Progenitor cell of endocrine pancreas (in vitro differentiated cells): ENCODE measurements at places on chromosomes 16 and 17.

GRCh38 chr17:39429600-39429999, 21.5 kb downstream of the MED1 start:
- DNase-seq = no peak

DNA sequence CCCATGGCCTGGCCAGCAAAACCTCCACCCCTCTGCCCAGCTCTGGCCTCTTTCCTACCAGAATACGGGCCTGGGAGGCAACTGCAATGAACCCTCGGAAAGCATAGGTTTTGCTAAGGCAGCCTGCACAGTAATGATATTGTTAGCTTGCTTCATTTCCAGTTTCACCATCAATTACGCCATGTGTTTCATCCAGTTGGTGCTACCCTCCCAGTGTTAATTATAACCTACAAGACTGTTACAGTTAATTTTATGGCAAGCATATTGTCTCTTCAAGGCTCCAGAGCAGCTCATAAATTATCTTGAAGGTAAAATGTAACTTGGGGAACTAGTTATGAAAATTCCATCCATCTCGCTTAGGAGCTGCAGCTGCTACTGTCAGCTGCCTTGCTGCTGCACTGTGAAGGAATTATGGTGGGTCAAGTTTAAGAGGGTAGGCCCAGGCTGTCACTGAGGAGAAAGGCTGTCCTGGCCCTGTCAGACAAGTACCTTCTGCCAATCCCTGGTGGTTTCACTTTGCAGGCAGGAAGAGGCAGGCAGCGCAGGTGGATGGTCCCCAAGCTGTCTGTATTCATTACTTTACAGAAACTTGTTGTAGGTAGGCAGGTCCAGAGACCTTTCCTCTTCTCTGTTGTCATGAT, 242.9 kb downstream of the FTO start:
- no peak for DNase-seq

GRCh38 chr16:67163164-67163998, 1.2 kb upstream of the HSF4 start:
- no peak for DNase-seq

DNA sequence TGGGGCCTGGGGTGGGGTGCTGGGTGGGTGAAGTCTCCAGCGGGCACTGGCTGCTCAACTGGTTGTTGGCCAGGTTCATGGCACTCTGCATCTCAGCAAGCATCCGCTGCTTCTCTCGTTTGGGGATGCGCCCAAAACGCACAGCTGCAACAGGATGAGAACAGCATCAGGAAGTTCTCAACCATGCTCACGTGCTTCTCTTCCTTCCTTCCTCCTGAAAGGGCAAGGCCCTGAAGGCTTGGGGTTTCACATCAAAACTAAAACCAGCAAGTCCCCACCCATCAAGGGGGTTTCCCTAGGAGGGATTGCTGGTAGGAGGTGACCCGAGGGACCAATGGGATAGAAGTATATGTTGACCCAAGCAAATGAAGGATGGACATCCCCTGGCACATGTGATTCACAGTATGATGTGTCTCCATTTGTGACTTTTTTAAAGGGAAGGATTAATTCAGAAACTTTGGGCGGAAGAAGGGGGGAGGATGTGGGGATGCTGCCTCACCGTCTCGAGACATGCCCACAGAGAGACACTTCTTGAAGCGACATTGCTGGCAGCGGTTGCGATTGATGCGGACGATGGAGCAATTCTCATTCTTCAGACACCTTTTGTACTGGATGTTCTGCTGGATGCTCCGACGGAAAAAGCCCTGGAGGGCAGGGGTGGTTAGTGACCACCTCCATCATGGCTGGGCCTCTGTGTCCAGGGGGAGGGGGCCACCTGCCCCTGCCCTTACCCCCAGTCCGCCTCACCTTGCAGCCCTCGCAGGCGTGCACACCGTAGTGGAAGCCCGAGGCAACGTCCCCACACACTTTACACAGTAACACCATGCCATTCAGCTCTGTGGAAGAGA, 4.2 kb downstream of the NR1D1 start:
- no peak for DNase-seq

DNA sequence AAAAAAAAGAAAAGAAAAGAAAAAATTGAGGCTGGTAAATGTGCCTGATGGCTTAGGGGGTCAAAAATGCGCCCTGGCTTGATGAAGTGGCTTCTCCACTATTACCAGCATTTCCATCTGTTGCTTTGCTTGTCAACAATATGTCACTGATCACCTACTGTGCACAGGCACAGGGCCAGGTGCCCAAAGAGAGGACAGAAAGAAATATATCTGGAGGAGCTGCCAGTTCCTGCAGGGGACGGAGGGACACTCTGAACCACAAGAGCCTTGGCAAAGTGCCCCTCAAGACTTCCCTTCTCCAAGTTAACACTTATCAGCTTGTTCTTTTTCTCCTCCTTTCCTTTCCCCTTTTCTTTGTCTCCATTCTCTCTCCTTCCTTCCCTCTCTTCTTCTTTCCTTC, 34.7 kb downstream of the GINS3 start:
- no peak for DNase-seq

DNA sequence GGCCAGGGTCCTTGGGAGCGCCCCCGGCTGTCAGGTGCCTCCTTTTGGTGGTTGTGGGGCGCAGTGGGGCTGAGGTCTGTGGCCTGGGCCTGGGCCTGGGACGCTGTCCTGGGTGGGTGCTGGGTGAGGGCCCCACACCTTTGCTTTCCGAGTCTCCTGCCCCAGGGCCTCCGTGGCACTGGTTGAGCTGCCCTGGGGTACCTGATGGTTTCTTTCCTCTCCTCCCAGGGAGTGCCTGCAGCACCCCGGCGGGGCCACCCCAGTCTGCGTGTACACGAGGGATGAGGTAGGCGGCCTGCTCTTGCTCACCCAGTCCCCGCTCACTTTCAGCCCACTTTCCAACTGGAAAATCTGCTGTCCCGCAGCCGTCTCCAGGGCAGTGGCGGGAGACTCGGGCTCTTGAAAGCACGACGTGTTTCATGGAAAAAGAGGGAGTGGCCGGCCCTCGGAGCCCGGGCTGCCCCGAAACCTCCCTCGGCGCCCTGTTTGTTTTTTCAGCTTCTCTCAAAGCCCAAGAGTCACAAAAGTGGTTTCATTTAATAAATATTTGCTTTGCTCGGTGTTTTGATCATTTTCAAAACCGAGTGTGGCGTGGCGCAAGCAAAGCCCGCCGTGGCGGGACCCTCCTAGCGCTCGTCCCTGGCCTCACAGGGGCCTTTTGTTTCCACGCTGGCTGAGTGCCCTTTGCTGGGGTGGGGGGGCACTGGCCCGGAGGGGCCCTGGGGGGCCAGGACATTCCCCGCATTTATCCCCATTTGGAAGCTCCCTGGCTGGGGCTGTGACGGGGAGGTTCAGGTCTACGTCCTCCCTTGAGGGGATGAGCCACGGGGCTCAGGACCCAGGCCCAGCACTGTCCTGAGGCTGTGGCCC, 17.4 kb downstream of the ASPSCR1 start:
- DNase-seq = no peak

- no peak for DNase-seq
Observed at GRCh38 chr17:49990331-49990730, 4.7 kb downstream of the DLX3 start.

- no peak for DNase-seq
Observed at GRCh38 chr16:74219706-74220105, 76.9 kb upstream of the PSMD7 start.

DNA sequence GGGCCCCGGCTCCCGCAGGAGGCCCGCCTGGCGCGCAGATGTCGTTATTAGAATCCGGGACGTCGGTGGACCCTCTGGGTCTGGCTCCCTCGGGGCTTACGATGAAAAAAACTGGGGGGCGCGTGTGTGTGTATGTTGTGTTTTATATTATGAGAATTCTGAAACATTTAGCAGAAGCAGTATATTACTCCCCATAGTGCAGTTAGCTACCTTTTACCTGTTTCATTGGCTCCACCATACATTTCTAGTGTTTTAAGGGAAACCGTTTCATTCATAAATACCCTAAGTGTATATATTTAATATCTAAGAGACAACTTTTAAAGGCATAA, 486 bp upstream of the DNAJA2 start:
- no peak for DNase-seq

- DNase-seq = no peak
Observed at GRCh38 chr17:56540836-56541235, 52.7 kb upstream of the NOG start.

DNA sequence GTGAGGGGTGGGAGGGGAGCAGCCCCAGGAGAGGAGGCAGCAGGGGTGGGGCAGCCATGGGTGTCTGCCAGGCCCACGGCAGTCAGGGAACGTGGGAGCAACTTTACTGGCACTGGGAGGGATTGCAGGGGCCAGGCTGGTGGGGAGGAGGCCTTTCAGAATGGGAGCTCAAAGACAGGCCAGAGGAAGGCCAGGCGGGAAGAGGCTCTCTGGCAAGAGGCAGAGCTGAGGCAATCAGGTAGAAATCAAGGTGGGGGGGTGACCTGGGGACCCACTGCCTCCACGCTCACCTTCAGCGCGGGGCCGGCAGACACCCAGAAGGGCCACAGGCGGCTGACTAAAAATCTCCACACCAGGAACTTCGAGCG, 11.9 kb upstream of the GSE1 start:
- DNase-seq = no peak

GRCh38 chr17:66275651-66276050, 26.8 kb upstream of the PRKCA start:
- DNase-seq = no peak

DNA sequence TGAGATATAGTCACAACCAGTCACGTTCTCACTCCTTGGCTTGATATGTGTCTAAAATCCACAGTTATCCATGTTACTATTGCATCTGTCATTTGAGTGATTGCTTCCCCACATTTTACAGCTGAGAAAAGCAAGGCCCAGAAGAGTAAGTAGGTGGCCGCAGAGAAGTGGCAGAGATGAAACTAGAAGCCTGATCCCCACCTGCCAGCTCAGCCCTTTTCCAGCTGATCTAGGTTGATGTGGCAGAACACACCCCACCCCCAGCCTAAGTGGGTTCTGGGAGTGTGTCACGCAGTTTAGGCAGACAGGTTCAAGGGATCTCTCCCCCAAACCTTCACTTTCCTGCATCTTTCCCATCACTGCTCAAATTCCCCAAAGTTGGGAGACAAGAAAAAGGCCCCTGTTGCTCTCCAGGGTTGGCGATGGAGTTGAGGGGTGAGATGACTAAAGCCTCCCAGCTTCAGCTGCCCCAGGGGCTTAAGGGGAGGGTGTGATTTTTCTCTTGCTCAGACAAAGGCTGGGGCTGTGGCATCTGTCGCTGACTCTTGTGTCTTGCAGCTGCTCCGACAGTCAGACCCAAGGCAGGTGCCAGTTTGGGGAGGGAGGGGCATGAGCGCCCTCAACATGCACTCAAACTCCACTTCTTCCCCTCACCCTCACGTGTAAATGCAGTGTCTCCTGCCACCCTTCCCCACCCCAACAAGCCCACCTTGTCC, 48.9 kb upstream of the LHX1 start:
- no peak for DNase-seq

- DNase-seq = no peak
Observed at GRCh38 chr16:72989579-72990551, 58.1 kb downstream of the ZFHX3 start.

DNA sequence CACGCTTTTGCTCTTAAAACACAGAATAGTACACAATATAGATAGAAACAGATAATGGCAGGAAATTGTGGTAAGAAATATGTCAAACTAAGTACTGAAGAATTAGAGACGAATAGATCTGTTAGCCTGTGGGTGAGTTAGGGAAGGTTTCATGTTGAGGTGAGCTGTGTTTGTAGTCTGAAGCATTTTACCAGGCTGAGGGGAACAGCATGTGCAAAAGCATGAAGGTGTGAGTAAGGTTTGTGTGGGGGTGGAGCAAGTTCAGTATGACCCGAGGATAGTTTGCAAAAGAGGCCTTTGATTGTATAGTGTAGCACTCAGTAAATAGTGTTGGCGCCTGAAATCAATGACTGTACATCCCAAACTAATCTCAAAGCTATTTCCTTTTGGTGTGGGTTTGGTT, 13.8 kb downstream of the IGSF6 start:
- DNase-seq = no peak

DNA sequence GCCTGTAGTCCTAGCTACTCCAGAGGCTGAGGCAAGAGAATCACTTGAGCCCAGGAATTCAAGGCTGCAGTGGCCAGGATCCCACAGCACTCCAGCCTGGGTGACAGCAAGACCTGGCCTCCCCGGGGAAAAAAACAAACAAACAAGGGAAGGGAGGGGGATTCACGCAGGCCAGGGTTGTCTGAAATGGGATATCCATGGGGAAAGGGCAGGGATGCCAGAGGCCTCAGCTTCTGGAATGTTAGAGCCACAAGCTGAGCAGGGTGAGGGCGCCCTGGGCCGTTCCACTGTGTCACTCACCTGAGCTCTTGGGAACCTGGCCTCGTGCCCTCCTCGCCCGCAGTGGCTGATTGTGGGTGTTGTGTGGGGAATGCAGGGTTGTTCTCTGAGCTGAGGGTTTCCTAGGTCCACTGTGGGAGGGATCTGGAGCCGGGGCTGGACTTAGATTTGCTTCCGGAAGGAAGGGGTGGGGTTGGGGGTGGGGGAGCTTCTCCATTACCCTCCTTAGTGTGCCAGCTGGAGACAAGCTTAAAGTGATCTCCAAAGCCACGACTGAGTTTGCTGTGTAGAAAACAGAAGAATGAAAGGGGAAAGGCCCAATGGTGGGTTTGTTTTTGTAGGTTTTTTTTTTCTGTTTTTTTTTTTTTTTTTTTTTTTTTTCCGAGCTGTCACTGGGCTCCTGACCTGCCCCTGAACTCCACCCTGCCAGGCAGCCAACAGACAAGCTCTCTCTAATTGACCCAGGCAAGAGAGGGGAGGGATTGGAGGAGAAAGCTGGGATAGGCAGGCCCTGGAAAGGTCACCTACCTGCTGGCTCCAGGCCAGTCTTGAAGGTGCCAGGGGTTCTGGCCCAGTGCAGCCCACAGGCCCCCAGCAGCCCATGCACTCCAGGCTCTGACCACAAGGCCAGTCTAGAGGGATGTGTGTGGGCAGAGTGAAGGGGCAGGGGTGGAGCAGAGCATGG, at the start of gene SULT1A1:
TSS of gene SULT1A1 (minus strand) at position 414 of the 964 bp plus-strand sequence. CDS start 1,189 bp downstream, outside the sequence.
- DNase-seq = no peak

DNA sequence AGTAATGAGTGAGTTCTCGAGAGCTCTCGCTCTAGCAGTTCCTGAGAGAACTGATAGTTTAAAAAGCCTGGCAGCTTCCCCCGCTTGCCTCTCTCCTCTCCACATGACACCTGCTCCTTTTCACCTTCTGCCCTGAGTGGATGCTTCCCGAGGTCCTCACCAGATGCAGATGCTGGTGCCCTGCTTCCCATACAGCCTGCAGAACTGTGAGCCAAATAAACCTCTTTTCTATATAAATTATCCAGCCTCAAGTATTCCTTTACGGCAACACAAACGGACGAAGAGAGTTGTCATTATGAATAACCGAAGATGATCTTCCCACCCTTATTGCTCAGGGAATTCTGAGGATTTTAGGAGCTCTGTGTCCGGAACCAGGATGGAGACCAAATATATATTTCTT, 41.9 kb upstream of the ZCCHC14 start:
- DNase-seq = no peak

DNA sequence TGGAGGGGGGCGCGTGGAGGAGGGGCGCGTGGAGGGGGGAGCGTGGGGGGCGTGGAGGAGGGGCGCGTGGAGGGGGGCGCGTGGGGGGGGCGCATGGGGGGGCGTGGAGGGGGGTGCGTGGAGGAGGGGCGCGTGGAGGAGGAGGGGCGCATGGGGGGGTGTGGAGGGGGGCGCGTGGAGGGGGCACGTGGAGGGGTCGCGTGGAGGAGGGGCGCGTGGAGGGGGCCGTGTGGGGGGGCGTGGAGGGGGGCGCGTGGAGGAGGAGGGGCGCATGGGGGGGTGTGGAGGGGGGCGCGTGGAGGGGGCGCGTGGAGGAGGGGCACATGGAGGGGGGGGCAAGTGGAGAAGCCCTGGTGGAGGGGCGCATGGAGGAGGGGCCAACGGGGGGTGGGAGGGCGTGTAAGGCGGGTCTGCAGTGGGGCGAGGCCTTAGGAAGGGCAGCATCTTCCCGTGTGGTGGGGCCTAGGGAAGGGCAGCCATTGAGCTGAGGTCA, 7.3 kb downstream of the MSLN start:
- no peak for DNase-seq

GRCh38 chr17:66915204-66915611, 49.3 kb upstream of the CACNG4 start:
- no peak for DNase-seq
